ENCODE measurements at places on chromosomes 12 and 14.

GRCh38 chr14:74661726-74662450 is 49.9 kb upstream of the LTBP2 start:
- no peak for DNase-seq

DNA sequence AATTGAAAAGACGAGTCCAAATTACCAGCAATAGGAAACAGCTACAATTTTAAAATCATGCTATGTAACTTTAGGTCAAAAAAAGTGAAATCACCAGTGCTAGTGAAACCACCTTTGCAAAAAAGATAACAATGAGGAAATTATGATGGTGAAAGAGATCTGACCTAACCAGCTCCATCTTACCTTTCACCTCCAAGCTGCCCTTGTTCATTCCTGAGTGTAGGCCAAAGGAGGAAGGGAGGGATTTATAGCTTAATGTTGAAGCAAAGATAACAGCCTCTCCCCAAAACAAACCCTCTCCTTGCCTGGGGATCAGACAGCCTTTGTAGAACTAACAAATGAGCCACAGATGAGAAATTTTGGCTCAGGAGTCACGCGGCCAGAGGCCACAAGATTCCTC is 83.2 kb upstream of the EIF5 start:
- DNase-seq = no peak

DNA sequence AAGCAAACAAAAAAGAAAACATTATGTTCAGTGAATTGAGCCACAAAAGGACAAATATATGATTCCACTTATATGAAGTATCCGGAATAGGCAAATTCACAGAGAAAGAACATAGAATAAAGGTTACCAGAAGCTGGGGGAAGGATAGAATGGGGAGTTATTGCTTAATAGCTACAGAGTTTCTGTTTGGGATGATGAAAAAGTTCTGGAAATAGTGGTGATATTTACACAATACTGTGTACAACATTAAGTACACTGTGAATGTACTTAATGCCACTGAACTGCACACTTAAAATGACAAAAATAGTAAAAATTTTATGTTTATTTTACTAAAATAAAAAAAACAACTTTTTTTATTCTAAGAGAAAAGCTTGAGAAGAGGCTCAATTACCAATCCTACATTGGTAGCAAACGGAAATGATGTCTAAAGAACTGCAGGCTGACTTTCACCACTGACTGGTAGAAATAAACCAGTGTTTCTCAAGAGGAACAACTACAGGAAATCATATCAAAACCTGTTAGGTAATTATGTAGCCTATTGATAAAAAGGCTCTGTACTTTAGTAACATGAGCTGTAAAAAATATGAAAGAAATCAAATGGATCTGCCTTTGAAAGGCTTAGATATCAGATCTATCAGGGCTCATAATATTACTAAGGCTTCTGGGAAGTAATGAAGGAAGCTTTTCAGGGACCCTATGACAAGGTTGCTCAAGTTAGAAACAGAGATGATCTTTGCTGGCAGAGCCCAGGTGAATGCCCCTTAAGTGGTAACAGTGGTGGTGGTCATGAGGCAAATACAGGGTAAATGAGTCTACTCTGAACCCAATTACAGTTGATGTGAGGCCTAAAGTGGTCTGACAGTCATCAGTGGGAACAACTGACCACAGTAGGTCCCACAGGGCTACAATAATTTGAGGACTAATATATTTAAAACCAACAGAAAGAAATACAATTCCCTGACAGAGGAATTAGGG is 41.3 kb downstream of the BAZ1A start:
- peak; percentile 52 for DNase-seq

DNA sequence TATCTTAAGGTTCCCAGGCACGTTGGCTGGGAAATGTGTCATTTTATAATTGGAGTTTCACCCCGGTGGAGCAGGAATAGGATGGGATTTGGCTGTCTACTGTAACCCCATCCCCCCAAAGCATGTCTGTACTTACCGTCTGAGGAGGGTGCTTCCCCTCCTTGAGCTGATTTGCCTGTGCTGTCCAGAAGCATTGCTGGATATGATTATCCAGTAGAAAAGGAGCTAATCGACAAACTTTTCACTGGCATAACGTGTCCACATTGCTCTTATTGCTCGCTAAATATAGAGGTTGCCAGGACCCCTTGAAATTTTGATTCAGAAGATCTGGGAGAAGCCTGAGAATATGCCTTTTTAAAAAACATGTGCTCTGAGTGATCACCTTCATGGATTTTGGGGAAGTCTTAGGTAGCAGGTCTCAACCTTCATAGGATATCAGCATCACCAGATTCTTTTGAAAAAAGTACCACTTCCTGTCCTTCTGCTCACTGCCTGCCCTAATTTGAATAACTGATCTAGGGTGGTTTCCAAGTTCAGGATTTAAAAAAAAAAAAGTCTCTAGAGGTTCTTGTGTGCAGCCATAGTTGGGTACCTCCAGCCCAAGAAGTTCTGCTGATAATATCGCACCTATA is 80.4 kb upstream of the KCNA1 start:
- DNase-seq = no peak

GRCh38 chr14:32808644-32809043 is 130.0 kb upstream of the NPAS3 start:
- DNase-seq = peak; percentile 75

DNA sequence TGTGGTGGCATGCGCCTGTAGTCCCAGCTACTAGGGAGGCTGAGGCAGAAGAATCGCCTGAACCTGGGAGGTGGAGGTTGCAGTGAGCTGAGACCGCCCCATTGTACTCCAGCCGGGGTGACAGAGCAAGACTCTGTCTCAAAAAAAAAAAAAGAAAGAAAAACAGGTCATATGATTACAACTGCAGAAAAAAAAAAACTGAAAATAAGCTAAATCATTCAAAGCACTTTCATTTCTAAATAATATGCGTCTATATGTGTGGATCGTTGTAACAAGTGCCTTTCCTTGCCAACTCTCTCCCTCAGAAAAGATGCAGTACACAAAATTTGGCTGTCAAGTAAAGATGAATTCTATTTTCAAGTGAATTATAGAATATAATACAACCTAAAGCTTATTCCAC is 42.4 kb downstream of the ATXN2 start:
- DNase-seq = no peak

DNA sequence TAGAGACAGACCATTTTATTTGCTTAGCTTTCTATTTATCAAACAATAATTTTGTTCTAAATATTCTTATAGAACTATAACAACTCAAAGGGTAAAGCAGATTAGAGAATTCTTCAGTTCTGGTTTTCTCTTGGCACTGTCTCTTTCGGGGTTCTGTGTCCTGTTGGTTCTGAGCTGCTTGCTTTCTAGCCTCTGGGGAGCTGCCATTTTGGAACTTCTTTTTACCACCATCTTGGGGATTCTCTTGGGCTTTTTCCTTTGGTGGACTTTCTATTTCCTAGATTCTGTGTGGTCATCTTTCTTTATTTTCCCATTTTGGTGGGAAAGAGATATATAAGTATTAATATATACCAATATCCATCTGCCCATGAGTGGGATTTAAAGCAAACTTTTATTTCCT is 467.7 kb downstream of the PCNX1 start:
- DNase-seq = no peak

DNA sequence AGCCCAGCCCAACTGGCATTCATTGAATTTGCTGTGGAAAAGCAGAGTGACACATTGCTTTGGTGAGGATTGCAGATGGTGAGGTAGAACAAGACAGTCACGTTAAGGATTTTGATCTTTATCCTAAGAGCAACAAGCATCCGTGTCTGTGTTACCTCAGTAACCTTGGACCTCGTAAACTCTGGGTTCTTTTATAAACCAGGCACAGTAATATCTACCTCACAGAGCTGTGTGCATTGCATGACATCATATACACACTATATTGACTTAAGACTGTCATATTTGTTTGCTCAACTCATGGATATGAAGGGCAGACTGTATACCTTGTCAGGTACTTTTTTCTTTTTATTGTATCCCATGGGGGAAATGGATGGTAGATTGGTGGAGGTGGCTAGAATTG is 156.2 kb downstream of the ETV6 start:
- no peak for DNase-seq

- no peak for DNase-seq
Observed at GRCh38 chr12:106035421-106035820, 103.3 kb downstream of the NUAK1 start.

DNA sequence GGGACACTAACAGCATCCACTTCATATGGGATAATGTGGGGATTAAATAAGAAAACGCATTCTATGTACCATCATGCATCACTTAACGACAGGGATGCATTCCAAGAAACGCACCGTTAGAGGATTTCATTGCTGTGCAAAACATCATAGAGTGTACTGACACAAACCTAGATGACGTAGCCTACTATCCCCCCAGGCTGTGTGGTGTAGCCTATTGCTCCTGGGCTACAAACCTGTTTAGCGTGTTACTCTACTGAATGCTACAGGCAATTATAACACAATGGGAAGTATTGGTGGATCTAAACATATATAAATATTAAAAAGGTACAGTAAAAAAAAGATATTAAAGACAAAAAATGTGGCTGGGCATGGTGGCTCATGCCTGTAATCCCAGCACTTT is 230.6 kb downstream of the KSR2 start:
- DNase-seq = no peak

Data from fibroblast of gingiva (primary cell).